Renal cortical epithelial cell (primary cell): ENCODE measurements at places on chromosomes 16 and 17.

GRCh38 chr17:21243516-21244303, 9.5 kb downstream of the NATD1 start:
- no peak for DNase-seq

GRCh38 chr17:81561494-81561885, 9.3 kb upstream of the FAAP100 start:
- no peak for DNase-seq

DNA sequence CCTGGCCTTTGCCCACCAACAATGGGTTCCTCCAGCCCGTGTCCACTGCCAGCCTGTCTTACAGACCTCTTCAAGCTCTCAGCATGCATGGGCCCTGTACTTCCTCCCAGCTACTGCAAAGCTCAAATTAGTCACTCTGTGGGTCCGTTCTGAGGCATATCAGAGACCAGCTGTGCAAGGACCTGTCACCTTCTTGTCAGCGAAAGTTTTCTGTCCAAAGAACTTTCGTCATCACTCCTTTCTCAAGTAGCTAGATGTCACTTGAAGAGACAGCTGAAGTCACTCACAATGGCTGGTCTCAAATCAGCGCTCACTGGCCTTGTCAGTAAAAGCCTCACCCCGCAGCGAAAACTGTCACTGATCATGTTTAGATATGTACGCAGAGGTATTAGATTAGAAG, 91.4 kb upstream of the DYNLRB2 start:
- DNase-seq = no peak

DNA sequence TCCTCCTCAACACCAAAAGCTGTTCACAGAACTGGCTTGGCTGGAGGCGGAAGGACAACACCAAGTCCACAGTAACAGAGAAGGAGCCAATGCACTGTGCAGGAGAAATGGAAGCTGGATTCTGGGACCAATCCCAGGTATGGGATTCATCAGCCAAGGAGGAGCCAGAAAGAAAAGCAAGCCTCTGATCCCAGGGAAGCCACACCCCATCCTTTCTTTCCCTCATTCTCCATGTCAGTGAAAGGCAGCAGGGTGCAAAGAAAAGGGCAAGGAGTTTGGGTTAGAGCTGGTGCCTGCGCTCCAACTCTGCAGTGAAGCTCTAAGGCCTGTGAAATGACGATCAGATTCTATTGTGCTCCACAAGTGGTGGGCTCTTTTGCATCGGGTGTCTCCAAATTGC, 11.0 kb downstream of the DCAKD start:
- DNase-seq = no peak

DNA sequence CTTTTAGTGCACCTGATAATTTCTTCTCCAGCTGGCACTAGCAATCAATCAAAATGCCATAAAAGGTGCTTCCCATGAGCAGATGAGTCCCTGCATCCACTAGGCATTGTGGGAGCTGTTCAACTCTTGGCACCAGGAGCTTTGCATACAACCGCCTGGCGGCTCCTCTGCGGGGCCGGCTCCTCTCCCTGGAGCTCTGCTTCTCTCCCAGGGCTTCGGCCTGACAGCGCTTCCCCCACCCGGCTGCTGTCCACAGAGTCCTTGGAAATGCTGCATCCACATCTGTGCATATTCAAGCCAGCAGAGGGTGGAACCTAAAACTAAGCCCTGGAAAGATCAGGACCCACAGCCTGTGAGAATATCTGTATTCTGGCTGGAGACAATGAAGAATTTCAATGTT, 62.9 kb downstream of the LMF1 start:
- DNase-seq = no peak

GRCh38 chr16:27426423-27427408, 24.7 kb downstream of the IL21R start:
- peak; percentile 95 for DNase-seq

DNA sequence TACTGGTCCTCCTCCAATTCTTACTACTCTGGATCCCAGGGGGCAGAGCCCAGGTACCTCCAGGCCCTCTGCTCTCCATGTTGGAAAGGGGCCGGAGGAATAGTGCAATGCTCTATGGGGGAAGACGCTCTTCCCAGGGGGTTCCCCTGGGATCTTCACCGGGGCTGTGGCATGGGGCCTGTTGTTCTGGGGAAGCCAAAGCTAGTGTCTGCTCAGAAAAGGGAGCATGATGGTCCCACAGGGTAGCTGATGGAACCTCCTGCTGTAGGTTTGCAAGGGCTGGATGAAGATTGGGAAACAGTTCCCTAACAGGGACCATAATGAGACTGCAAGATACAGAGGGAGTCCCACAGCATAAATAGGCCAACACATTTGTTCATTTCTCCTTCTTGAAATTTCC, 114.7 kb downstream of the IRX5 start:
- DNase-seq = no peak

DNA sequence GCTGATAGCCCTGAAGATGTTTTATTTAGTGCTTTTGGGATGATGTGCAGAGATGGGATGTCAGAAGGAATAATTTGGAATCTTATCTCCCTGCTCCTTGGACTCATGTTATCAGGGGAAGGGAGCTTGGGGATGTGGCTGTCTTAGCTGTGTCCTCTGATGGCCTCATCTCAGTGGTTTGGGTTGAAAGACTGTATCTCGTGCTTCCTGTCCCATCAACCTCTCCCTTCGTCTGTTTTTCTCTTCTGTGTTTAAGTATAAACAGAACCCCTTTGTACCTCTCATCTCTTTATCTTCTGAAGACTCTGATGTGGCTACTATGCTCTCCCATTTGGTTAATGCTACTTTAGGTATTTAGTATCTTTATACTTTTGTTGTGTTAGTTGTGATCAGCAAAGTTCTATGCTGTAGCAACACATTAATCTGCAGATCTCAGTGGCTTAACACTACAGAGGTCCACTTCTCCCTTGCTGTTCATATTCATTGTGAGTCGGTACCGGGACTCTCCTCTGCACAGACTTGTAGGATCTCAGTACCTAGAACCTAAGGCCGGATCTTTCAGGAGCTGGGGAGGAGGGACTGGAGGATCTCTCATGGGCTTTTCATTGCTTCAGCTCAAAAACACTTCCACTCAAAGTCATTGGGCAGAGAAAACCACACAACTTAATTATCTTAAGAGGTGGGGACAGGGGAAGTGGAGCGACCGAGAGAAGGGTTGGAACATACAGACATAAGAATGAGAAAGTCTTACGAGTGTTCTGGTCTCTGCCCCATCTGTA, 28.8 kb downstream of the PRKCA start:
- DNase-seq = no peak

- peak; percentile 73 for DNase-seq
Measured at GRCh38 chr17:17940441-17940911, 31.7 kb downstream of the TOM1L2 start.

DNA sequence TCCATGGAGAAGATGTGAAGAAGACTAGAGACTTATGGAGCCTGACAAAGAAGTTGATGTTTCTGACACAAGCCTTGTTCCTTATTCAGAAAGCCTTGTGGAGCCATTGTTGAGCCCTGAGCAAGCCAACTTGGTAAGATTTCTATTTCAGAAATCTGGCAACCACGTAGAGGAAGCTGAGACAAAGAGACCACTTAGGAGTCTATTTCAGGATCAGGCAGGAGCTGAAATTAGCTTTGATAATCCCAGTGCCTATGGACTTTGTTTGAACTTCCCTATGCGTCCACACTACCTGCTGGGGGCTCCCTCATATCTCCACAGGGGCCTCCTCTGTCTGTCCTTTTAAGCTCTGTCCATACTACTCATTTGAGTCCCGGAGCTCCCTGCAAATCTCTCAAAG, 540.0 kb upstream of the GOT2 start:
- DNase-seq = no peak

DNA sequence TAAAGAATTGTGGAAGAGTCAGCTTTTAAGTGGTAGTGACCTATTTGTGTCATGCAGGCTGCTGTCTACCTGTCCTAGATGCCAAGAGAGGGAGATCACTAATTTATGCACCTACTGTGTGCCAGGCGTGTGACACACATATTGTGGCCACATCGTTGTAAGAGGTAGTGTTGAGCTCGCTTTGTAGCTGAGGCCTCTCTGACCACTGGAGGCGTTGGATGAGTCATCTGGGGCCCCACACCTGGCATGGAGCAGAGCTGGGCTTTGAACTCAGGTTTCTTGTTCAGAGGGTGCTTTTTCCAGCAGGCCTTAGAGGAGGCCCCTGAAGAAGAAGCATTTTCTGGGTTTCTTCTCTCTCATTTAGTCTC, 52.3 kb upstream of the LGALS9 start:
- peak; percentile 39 for DNase-seq

GRCh38 chr16:31251435-31251834, 8.3 kb upstream of the ITGAM start:
- DNase-seq = no peak

GRCh38 chr17:50165867-50166517, at the start of gene SGCA:
TSS of gene SGCA (plus strand) at chr17:50166005. CDS start at chr17:50166041, 36 bp downstream.
- DNase-seq = no peak

GRCh38 chr17:55171634-55172328, 93.0 kb upstream of the HLF start:
- no peak for DNase-seq

DNA sequence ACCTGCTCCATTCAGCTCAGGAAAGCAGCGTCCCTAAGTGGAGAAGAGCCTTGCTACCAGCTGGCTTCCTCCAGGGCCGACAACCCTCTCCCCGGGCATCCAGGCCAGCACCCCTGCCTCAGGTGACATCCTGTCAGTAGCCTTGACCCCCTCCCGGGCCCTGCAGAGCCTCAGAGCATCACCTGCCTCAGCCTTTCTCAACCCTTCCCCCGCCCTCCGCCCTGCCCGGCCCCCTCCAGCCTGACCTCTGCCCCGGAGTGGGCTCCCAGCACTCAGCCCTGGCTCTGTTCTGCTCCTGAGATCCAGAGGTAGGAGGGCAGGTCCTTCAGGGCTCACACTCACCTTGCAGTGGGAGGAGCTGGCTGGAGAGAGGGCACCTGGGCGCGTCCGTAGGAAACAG, 73.8 kb upstream of the METRNL start:
- DNase-seq = no peak

- peak; percentile 2 for DNase-seq
Measured at GRCh38 chr16:71185347-71185746, 45.2 kb downstream of the HYDIN start.
